ENCODE measurements at places on chromosomes 12 and 14. TPM values are rescaled to one million over a fixed set of nuclear protein-coding genes. Genes with fewer than 3 reads are reported as not detected.

DNA sequence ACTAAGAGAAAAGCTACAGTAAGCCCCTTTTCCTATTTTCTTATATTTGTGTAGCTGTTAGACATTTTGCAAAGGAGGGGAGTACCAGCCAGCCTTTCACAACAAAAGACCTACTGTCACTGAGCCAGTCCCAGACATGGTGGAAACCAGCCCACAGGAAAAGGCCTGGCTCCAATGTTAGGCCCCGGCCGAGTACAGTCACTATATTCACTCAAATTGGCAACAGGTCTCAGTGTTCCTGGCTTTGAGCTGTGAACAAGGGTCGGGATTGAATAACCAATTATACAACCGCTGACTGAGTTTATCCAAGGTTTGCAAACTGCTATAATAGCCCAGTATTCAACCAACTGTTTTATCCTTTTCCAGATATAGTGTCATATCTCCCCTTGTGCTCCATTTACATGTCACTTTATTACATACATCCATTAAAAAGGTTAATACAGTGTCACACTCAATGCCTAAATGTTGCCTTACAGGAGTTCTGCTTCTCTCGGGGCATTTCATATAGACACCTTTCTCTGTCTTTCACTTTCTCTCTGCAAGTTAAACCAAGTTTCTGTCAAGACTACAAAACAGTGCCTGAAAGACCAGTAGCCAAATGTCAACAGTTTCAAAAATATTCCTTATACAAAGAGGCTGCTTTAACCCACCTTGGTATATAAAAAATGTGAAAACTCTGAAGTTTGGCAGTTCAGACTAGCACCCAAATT, 178.1 kb downstream of the SOX5 start:
- DNase-seq: peak; percentile 52

GRCh38 chr14:28758885-28759652, 7.5 kb upstream of the FOXG1 start:
- no peak for DNase-seq

DNA sequence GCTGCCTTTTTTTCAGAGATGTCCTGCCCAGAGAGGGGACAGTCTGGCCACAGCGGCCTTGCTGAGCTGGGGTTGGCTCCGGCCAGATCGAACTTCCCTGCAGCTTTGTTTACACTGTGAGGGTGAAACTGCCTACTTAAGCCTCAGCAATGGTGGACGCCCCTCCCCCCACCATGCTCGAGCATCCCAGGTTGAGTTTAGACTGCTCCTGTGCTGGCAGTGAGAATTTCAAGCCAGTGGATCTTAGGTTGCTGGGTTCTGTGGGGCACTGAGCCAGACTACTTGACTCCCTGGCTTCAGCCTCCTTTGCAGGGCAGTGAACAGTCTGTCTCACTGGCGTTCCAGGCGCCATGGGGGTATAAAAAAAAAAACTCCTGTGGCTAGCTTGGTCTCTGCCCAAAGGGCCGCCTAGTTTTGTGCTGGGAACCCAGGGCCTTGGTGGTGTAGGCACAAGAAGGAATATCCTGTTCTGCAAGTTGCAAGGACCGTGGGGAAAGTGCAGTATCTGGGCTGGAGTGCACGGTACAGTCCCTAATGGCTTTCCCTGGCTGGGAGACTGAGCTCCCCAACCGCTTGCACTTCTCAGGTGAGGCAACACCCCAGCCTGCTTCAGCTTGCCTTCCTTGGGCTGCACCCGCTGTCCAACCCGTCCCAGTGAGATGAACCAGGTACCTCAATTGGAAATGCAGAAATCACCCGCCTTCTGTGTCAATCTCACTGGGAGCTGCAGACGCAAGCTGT, 79.1 kb downstream of the LRIG3 start:
- DNase-seq: no peak

DNA sequence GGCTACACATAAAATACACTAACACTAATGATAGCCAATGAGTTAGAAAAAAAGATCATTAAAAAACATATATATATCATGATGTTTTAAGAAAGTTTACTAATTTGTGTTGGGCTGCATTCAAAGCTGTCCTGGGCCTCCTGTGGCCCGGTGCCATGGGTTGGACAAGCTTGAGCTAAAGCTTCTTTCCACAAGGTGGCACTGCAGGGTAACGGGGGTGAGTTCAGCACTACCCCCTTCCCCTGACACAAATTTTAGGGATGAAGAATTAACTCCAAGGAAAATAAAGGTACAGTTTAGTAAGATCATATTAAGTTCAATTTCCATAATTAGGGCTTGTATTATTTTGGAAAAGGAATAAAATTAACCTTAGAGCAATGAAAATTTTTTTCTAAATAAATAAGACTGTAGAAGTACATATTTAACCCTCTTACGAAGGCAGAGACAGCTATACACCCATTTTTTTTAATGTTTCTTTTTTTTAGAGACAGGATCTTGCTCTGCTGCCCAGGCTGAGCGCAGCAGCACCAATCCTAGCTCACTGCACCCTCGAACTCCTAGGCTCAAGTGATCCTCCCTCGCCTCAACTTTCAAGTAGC, 38.9 kb downstream of the PPP1R13B start:
- peak; percentile 59 for DNase-seq

The CLEC1B gene
- total RNA-seq: not detected

The SMAGP gene
- 20.1 TPM for total RNA-seq

- no peak for DNase-seq
These were observed 96.0 kb downstream of the CNTN1 start for GRCh38 chr12:40788276-40788675.

The PTPRQ gene
- 4.0 TPM for total RNA-seq

The MGAT4C gene
- not detected for total RNA-seq

The IFT43 gene
- 12.2 TPM for total RNA-seq

The OR4K14 gene
- total RNA-seq: not detected

DNA sequence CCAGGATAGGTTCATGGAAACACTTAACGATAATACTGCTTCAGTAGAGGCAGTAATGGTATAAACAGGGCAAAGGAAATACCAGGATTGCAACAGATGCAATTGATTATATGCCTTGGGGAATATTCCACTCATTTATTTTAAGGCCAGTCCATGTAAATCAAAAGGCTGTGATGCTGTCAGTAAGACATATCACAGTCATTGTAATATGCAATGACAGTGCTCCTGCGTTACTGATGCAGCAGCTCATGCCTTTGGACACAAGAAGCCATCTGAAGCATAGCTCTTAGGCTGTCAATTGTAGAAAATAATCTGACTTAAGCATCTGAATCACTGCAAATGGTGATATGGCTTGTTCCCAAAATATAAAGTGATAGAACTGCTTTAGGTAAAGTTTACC, 674.8 kb downstream of the TMTC2 start:
- no peak for DNase-seq

GRCh38 chr12:104460973-104461698, 4.4 kb downstream of the CHST11 start:
- DNase-seq: no peak
